Stimulated activated CD4-positive, alpha-beta T cell treated with anti-CD3 and anti-CD28 coated beads, Interleukin-2, amount 100 ng/mL, for 24 hours (primary cell): ENCODE measurements at places on chromosomes 2 and 18.

- no peak for DNase-seq
These were observed 1048.8 kb downstream of the DPP10 start for GRCh38 chr2:115491186-115491793.

DNA sequence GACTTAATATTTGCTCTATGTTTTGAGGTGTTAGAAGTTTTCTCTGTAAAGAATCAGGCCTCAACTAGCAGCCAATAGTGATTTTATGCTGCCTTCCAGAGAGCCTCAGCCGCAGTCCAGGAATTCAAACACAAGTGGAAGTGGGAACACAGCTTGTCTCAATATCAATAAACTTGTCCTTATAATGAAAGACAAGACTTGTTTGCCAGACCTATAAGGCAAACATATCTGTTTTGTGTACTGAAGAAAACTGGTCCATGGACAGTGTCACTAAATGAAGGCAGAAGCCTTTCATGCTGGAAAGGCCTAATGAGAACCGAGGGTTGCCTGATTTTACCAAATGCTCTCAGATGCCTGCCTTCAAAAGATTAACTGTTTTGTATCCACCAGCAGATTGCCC is 182.2 kb downstream of the EPHA4 start:
- no peak for DNase-seq

DNA sequence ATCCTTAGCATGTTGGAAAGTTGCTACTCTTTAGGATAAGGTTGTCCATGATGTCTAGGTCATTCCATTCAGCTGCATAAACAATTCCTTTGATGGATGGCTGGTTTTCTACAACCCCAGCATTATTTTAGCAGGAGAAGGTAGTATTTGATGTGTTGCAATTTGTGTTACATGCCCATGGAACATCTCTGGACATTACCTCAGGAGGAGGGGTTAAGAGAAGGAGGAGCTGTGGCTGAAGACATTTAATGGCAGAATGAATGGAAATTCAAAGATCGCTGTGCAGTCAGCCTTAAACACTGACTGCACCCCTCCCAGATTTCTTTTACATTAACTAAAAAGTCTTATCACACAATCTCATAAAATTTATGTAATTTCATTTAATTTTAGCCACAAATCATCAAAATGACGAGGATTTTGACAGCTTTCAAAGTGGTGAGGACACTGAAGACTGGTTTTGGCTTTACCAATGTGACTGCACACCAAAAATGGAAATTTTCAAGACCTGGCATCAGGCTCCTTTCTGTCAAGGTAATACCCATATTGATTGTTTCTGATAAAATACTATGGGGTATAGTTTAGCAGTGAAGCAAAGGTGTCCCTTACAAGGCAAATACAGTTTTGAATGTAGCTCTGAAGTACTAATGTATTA is at the start of gene CPS1:
TSS of gene CPS1 (plus strand) at position 271 of the 652 bp plus-strand sequence. CDS start at position 406, 135 bp downstream.
- DNase-seq = no peak

- no peak for DNase-seq
These were observed 171.3 kb downstream of the RPRM start for GRCh38 chr2:153307223-153307622.

GRCh38 chr2:168649105-168649504 is 153.3 kb upstream of the NOSTRIN start:
- DNase-seq = no peak

- DNase-seq = no peak
These were observed 20.1 kb upstream of the TTC39C start for GRCh38 chr18:23994361-23994902.

GRCh38 chr2:2597712-2598111 is 266.6 kb upstream of the MYT1L start:
- no peak for DNase-seq

GRCh38 chr2:70918016-70918415 is 17.7 kb upstream of the ATP6V1B1 start:
- DNase-seq = no peak

DNA sequence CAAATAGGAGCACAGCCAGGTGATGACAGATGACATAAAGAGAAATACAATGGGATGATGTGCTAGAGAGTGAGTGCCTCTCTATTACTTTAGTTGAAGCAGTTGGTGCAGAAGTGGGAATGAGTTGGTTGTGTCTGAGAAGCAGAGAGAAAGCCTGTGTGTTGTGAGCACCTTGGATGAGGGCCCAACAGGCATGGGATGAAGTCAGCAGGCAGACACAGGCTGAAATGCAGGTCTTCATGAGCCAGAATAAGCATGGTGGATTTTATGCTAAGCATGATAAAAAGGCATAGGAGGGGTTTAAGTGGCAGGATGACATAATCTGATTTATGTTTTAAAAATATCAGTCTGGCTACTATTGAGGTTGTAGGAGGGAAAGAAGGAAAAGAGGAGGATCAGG is 71.5 kb downstream of the KLHL14 start:
- DNase-seq = no peak

- no peak for DNase-seq
These were observed 231.9 kb upstream of the SIX2 start for GRCh38 chr2:45241061-45241561.

DNA sequence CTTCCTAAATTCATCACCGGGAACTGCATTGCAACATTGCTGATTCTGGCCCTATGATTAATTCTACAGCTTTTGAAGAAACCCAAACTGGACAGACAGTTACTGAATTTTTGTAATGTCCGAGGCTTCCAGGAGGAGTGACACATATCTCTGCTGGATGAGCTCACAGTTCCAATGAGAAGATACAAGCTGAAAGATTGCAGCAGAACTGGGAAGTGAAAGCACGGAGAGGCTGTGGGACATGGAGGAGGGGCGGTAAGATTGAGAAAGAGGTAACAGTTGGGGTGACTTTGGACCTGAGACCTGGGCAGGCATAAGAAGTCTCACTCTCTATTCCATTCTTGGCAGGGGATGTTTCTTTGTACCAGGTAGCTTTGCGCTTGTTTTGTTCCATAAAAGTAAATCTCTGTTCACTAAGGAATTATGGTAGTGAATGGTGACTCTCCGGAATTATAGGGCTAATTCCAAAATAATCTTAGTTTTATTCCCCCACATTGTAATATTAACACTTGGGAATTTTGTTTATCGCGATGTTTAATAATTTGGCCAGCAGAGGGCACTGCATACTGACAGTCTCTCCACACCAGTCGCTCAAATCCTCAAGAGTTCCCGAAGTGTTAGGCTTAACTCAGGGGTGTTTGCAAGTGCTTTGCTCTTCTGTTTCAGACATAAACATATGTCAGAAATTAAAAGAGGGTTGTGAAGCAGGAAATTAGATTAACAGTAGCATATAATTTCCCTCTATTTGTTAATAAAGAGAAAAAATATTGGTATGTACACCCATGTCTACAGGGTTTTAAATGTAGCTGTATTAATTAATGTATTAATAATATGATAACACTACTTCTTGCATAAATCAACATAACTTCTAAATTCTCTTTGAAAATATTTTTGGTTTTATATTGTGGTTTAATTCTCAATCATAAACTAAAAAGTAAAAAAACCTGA is 201.4 kb downstream of the SOCS6 start:
- peak; percentile 20 for DNase-seq

DNA sequence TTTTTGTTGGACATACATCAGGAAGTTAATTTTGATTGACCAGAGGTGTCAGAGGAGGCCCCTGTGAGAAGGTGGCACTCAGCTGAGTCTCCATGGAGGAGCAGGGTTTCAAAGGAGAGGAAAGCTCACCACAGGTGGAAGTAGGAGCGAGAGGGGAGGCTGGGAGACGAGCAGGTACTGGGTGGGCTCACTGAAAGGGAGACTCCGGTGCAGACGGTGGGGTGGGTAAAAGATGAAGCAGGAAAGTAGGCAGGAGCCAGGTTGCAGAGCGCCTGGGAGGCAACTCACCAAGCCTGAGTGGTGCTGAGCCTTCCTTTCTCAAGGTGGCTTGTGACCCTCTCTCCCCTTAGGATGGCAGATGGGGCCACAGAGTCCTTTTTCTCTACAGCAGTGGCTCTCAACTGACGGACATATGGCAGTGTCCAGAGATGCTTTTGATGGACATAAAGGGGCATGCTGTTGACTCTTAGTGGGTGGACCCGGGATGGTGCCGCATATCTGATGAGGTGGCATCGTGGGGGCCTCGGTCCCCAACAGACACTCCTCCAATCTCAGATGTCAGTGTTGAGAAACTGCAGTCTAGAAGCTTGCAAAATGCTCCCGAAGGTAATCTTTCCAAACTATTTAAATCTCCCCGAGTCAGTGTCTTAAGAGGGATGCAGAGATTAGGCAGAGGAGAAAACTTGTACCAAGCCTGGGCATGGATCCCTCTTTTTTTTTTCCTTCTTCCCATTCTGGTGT is 64.0 kb downstream of the LPIN1 start:
- DNase-seq = no peak

DNA sequence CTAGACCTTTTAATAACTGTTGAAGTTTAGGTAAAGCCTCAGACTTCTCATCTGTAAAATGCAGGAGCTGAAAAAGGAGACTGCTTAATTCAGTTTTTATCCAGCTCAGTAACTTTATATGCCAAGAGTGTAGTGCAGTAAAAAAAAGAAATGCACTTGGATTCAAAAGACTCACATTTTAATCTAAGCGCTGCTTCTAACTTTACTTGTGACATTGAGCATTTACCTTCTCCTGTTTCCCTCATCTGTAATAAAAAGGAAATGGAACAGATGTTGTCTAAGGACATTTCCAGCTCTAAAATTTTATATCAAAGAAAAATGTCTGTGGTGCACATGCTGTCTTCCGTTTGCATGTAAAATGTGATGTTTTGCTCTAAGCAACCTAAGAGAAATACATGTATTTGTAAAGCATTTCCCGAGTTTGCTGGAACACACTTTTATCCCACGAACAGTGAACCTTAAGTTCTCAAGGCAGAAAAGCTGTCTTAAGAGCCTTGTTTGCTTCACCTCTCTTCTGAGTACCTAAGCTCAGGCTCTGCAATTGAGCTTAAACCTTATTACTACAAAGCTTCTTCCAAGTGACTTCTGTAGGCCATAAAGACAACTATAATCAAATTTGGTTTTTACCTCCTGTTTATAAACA is 24.2 kb upstream of the TANK start:
- DNase-seq = no peak

DNA sequence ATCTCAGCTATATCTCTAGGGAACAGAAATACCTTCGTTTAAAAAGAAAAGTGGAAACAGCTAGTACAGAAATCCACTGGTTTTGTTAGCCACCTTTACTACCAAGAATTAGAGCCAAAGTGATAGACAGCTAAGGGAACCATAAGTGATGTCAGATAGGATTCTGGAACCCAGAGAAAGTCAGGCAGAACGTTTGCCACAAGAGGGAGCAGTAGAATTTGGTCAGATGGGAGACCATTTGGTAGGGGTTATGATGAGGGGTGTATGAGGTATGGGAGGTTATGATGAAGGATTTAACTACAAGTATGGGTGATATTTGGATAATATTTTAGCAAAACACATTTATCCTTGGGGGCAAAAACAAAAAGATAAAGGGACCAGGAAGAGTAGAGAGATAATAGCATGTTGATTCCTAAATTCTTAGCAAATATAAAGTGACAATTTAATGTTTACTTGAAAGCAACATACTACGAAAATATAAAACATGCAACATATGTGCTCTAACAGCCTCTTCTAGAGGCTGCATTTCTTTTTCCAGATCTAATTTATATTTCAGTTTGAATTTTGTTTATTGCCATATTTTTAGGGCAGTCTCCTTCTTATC is 3.3 kb downstream of the SLC8A1 start:
- DNase-seq = no peak

DNA sequence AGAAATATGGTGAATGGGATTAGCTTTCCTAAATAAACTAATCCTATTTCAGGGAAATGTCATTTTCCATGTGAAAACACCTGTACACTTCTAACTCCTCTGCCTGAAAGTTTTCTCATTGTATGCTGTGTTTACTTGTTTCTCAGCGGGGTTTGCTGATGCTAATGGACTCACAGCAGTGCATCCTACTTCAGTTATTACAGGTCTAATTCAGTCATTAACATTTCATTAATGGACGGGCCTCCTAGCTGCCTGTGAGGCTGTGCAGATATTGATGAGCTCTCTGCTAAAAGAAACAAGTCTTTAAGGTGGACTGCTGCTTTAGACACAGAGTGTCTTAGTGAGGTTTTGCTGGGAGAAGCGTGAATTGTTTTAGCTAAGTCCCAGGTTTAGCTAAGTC is 1342.0 kb upstream of the ZEB2 start:
- DNase-seq = no peak

- no peak for DNase-seq
These were observed 1.2 kb downstream of the M1AP start for GRCh38 chr2:74646834-74647482.

DNA sequence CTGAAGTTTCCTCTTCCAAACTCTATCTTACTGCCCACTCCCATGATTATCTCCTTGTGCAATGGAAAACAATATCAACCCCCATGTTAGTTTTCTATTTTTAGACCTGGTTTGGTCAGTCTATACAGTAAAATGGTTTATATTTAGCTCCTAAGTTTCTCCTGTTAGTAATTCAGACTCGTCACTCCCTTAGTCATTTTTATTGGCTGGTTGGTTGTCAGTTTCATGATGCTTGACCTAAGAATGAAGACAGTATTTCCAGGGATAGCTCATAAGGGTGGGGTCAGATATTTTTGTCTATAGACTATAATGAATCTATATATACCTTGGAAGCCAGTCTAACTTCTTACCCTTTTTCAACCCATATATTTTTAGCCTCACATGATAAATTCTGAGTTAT is 61.4 kb upstream of the NEUROD1 start:
- no peak for DNase-seq

- DNase-seq = no peak
These were observed 88.1 kb downstream of the VSNL1 start for GRCh38 chr2:17628349-17629261.

DNA sequence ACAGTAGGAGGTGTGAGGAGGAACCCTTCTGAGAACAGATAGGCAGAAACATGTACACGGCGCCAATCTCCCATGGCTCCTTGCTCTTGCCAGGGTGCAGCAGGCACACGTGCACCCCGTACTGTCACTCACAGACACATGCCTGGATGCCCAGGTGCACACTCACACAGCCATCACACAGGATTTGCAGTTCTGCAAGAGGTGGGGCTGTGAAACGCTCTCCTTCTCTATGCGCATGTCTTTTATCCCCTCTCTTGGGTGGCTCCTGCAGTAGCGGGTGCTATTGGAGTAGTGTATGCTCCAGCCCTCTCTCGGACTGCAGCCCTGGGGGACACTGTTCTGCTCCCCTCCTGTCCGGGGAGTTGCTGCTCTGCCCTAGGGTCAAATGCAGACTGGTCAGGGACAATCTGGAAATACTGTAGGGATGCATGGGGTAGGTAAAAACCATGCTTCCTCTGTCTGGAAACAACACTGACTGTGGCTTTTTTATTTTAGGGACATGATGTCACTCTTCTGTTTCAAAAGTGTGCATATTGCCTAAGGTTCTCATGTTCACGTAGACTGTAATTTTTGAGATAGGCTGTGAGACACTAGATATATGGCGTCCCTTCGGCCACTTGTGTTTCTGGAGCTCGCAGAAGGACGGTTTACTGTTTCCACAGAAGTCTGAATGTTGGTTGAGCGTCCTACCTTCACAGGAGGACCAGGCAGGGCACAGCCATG is 118.5 kb downstream of the PRKCE start:
- no peak for DNase-seq

DNA sequence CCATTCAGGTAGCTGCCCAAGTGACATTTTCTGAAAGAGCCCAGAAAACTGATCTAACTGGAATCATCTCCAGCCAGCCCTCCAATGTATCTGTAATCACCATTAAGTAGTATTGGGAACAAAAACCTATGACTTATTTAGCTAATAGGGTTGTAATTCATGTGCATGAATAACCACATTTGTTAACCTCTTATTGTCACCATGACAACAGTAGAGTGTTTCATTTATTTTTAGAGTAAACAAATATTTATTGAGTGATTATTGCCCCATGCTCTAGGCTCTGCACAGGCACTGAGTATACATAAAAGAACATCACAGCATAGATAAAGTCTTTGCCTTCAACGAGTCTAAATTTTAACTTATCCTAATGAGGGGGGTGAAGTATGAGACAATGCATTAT is 265.4 kb upstream of the UBE2E3 start:
- no peak for DNase-seq
